D721Med (cell line): ENCODE measurements at places on chromosomes 7 and 10.

GRCh38 chr7:129361771-129362170, 72.5 kb upstream of the STRIP2 start:
- DNase-seq = no peak

GRCh38 chr10:104447906-104448305, 94.3 kb downstream of the CFAP58 start:
- no peak for DNase-seq

- no peak for DNase-seq
These were observed 1.5 kb upstream of the OAT start for GRCh38 chr10:124420254-124420653.

DNA sequence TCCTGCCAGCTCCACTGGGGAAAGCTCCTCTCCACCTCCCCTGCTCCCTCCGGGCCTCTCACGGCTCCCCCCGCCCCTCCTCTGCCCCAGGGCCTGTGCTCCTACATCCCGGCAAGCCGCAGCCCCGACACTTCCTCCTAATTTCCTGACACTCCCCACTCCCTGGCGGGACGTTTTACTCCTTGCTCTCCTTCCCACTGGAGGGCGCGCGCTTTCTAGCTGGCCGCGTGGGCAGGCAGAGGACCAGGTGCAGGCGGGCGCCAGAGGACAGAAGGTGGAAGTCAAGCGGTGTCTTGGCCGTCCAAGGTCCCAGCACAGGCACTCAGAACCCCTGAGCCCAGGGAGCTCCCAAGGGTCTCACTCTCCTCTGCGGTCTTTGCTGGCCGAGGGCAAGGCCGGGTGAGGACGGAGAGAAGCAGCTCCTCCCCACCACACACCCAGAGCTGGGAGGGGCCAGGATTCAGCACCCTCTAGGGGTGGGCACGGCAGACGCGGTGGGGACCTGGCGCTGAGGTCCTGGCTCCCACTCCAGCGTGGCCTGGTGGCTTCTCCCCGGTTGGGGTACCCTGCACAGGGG, 19.1 kb downstream of the ADAM8 start:
- DNase-seq = no peak

DNA sequence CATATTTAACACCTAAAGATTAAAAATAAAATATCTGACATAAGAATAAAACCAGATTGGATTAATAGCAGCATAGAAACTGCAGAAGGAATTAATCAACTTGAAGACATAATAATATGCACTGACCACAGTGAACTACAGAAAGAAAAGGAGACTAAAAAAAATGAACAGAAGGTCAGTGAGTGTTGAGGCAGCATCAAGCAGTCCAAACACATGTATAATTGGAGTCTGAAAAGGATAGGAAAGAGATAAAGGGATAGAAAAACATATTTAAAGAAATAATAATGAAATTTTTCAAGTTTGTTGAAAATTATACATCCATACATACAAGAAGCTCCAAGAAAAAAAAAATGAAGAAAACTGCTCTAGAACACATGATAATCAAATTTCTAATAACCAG, 756.2 kb downstream of the GATA3 start:
- DNase-seq = no peak

GRCh38 chr10:124221356-124222317, 128.2 kb upstream of the CHST15 start:
- DNase-seq = no peak

- DNase-seq = no peak
These were observed 7.5 kb downstream of the RASGEF1A start for GRCh38 chr10:43259213-43259991.

- no peak for DNase-seq
These were observed 68.1 kb upstream of the PDGFA start for GRCh38 chr7:587767-588166.

DNA sequence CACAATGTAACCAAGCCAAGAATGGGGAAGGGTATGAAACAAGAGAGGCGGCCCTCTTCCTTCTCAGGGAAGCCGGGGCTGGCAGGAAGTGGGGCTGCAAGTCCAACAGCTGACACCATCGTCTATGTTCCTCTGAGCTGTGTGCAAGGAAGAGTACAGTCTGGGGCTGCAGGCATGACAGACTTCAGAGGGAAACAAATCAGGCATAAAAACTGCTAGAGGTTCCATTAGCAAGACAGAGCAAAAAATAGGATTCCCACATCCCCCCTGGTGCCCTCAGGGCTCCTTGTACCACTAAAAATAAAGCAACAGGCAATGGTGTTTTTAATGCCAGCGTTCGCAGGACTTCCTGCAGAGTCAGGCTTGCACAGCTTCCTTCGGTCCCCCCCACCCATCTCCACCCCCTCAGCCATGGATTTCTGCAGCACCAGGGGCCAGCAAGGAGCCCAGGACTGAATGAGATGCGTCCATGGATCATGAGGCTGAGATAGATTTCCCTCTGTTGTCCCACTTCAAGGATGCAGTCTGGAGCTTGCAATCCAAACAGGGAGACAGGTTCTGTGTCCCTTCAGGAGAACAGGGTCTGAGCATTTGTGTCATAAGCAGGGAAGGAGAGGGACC, 34.6 kb downstream of the KCNMA1 start:
- DNase-seq = no peak

DNA sequence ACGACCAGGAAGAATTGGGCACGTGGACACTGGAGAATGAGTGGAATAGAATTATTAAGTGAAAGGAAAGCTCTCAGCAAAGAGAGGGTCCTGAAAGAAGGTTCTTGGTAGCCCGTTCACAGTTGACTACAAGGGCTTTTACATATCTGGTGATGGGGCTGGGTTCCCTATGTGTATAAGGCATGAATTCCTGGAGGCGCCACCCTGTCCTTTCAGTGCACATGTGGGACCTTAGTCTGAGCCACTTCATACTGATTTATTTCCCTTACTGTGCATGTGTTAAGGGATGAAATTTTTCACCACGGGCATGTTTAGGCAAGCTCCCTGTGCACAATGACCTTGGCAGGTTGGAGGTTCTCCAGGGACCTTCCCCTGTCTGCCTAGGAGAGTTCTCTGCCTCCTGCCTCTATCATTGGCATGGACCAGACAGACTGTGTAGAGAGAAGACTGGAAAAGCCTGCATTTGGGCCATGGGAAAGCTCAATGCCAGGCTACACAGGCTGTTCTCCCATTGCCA, 145.9 kb upstream of the ITGB1 start:
- DNase-seq = no peak

DNA sequence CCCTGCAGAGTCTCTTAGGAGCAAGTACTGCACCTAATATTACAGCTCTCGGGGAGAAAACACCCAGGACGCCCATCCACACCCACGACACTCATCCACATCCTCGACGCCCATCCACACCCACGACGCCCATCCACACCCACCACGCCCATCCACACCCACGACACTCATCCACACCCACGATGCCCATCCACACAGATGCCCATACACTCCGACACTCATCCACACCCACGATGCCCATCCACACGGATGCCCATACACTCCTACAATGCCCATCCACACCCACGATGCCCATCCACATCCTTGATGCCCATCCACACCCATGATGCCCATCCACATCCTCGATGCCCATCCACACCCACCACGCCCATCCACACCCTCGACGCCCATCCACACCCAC, 503.1 kb downstream of the PTPRN2 start:
- no peak for DNase-seq
